Activated CD4-positive, alpha-beta T cell treated with anti-CD3 and anti-CD28 coated beads for 48 hours (primary cell): ENCODE measurements at places on chromosomes 7 and 10.

- no peak for DNase-seq
Measured at GRCh38 chr10:46216836-46217751, 69.7 kb upstream of the ANTXRL start.

- no peak for DNase-seq
Measured at GRCh38 chr10:124577651-124578050, 116.0 kb downstream of the LHPP start.

- no peak for DNase-seq
Measured at GRCh38 chr10:87658858-87659555, 671 bp upstream of the PAPSS2 start.

DNA sequence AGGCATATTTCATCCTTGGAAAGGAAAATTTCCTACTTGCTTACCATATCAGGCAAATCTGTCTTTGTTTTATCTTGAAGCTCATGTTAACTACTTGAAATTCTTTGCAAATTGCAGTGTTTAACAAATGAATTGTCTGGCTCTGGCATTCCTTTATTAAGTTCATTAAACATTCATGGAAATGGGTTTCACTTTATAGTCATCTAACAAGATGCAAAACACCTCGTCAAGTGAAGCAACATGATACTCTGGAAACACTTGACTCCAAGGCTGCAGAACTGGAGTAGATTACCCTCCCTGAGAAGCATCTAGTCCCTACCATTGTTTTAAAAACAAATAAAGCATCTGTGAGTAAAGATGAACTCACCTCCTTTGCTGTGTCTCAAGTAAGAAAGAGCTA is 1086.9 kb downstream of the NRG3 start:
- no peak for DNase-seq

- no peak for DNase-seq
Measured at GRCh38 chr7:103613655-103614642, 167.9 kb upstream of the SLC26A5 start.

DNA sequence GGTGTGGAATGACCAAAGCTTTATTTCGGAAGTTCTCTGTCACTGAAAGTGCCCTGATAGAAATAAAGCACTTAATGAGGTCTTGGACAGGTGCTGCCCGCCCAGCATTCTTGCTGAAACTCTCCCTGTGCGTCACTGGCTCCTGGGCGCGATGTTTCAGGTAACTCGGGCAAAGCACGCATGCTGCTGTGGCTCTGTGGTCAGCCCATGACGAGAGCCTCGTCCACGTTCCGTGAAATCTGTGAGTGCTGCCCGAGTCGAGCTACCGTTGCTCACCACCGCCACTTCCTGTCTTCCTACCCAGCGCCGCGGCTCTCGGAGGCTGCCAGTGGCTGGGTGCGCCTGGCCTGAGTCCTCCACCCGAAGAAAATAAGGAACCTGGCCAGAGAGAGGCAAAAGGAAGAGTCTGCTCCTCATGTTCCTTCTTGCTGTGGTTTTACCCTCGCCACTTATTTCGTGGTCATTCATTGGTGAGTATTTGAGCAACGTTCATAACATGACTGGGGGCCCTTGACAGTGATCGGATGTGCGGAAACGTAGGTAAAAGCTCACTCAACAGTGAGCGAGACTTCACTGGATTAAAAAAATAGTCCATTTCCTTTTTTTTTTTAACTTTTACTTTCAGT is 95.5 kb downstream of the MAP3K8 start:
- peak; percentile 83 for DNase-seq

GRCh38 chr7:80941208-80941758 is 22.4 kb upstream of the SEMA3C start:
- no peak for DNase-seq

- DNase-seq: no peak
Measured at GRCh38 chr7:12383377-12383776, 20.3 kb downstream of the VWDE start.

GRCh38 chr7:144824360-144824759 is 11.5 kb downstream of the TPK1 start:
- DNase-seq: no peak

GRCh38 chr7:79403451-79403850 is 50.0 kb downstream of the MAGI2 start:
- DNase-seq: no peak

DNA sequence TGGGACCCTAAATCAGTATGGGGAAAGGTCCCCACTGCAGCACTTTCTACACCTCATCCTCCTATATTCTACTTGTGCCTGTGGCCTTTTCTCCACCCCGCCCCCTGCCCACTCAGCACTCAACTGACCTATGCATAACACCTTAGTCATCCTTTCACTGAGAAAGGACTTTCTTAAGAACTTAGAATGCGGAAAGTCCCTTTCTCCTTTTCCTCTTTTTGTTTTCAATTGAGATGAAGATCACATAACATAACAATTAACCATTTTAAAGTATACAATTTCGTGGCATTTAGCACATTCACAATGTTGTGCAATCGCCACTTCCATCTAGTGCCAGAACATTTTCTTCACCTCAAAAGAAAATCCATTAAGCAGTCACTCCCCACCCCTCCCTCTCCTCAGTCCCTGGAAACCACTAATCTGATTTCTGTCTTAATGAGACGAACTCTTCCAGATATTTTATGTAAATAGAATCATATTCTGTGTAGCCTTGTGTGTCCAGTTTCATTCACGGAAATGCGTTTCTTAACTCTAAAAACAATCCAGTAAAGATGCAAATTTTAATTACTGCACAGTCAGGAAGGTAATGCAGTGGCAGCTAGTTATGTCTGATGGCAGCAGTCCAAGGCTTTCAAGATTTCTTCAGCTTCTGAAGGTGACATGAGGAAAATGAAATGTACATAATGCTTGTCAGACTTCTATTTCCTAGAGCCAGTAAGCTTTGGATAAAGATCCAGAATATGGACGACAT is 41.7 kb downstream of the FAS start:
- DNase-seq: peak; percentile 81

- DNase-seq: no peak
Measured at GRCh38 chr10:49371967-49372366, 23.9 kb downstream of the DRGX start.

DNA sequence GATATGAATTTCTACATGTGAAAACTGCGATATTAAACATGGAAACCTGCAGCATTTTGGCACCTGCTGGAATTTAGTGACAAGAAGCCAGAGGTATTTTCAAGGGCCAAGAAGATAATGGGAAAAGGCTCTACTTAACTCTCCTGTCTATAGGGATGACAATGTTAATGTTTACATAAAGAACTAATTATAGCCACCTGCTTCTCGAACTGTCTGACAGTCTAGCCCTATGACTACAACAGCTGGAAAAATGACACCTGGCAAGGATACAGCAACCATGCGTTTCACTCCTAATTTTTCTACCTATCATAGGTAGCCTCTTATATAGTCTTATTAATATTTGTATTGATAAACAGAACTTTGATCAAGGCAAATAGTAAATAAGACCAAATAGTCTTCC is 49.6 kb downstream of the MAGI2 start:
- no peak for DNase-seq

DNA sequence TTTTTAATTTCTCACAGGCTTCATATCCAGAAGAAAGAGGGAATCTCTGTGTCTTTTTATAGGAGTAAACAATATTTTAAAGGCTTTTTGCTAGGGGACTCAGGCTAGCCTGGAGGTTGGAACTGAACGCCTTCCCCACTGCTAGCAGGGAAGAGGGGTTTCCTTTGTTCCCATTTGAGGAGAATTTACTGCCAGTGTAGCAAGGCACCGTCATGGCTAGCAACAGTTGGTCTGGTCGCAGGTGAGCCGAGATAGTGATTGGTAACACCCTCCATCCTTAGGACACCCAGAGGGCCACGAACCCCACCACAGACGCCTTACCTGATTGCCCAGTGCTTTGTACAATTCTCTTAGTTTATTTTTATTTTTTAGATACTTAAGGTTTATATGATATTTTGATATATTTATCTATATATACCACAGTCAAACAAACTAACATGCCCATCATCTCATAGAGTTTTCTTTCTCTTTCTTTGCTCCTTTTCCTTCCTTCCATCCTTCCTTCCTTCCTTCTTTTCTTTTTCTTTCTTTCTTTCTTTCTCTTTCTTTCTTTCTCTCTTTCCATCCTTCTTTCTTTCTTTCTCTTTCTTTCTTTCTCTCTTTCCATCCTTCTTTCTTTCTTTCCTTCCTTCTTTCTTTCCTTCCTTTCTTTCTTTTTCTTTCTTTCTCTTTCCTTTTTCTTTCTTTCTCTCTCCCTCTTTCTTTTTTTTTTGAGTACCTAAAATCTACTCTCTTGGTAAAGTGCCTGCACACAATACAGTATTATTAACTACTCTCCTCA is 219.0 kb upstream of the AKR1E2 start:
- DNase-seq: no peak

- DNase-seq: no peak
Measured at GRCh38 chr7:105775580-105775979, 100.8 kb downstream of the ATXN7L1 start.

GRCh38 chr10:110358869-110359629 is 54.3 kb upstream of the SMNDC1 start:
- DNase-seq: no peak

GRCh38 chr10:34337917-34338316 is 477.2 kb downstream of the PARD3 start:
- DNase-seq: no peak

- DNase-seq: no peak
Measured at GRCh38 chr10:79336739-79337138, 10.5 kb upstream of the PPIF start.

DNA sequence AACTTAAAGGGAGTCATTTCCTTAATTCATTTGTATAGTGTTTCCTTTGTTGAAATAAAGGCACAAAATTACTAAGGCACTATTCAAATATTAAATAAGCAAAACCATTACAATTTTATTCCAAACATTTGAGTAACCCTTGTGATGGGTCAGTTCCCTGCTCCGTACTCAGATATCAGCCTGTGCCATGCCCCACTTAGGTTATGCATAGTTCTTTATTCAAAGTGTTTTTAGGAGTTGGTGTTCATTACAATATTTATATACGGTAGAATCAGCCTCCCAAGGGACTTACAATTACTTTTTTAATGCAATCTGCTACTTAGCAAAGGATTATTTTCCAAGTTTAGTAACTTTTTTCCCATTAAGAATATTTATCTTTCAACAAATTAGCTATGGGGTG is 119.3 kb upstream of the SEMA3D start:
- DNase-seq: no peak

GRCh38 chr10:97407211-97407951 is 6.2 kb upstream of the RRP12 start:
- DNase-seq: peak; percentile 69

DNA sequence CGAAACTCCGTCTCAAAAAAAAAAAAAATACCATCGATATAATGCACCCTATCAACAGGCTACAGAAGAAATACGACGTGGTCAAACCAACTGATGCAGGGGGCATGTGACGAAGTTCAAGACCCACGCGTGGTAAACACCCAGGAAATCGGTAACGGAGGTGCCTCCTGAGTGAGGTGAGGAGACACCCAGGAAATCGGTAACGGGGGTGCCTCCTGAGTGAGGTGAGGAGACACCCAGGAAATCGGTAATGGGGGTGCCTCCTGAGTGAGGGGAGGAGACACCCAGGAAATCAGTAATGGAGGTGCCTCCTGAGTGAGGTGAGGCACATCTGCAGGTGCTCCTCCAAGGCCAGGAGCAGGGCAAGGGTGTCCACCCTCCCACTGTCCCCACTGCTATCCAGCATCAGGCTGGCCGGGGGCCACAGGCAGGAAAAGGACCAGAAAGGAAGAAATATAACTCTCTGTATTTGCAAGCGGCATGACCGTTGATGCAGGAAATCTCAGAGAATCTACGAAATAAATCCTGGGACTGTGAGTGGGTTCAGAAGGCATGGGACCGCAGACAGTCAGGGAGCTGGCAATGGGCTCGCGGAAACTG is 10.7 kb upstream of the GPR146 start:
- no peak for DNase-seq

DNA sequence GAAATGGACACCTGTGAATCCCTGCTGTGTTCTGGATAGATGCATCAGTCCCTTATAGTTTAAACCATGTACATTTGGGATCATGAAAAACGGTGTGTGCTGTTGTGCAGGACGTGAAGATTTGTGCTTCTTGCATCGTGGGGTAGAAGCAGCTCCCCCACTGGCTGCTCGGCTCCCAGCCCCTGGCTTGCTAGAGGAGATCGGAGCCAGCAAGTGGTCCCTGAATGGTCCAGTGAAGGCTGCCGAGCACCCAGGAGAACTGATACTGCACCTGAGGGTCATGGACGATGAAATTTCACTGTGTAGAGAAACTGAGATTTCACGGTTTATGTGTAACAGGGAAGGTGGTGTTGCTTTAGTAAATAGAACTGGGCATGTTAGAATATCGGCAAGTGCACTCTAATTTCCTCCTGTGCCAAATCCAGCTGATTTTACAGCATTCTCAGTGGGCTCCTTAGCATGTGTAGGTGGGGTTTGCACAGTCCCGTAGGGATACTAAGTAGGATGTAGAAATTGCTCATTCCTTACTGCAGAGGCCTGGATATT is 655.1 kb upstream of the FOXK1 start:
- DNase-seq: no peak

DNA sequence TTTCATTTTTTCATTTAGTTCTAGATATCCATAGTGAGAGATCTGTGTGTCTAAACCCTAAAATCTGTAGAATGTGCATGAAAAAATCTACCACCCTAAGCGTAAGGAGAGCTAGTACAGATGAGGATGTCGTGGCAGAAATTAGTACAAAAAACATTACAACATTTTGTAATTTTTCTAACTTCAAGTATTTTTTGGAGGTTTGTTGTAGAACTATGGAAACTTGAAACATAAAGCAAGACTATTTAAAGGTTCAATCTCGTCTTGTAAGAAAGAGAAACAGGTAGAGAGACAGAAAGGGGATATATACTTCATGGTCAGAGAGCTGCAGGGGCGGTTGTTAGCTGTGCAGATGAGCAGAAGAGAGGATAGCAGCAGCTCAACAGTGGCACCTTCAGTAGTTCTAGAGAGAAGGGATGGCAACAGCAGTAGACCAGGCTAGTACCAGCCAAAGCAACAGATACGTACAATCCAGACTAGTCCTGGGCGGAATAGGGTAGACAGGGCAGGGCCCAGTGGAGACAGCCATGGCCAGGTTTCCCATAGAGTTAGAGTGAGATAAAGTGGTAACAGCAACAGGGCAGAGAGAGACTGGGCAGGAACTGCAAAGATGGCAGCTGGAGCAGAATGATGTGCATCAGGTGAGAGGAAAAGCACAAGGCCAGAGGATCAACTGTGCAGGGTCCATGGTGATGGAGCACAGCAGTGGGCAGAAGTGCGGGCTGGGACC is 145.2 kb downstream of the FRMD4A start:
- DNase-seq: peak; percentile 80

- DNase-seq: no peak
Measured at GRCh38 chr7:126065766-126066165, 1136.1 kb upstream of the POT1 start.
